ENCODE measurements at places on chromosomes 1 and 21.

- DNase-seq = no peak
Measured at GRCh38 chr1:105373681-105374080, 1624.0 kb downstream of the AMY1C start.

GRCh38 chr1:162680419-162681121 lies 48.3 kb downstream of the DDR2 start:
- no peak for DNase-seq

- no peak for DNase-seq
Measured at GRCh38 chr21:28636752-28637691, 355.7 kb downstream of the LTN1 start.

DNA sequence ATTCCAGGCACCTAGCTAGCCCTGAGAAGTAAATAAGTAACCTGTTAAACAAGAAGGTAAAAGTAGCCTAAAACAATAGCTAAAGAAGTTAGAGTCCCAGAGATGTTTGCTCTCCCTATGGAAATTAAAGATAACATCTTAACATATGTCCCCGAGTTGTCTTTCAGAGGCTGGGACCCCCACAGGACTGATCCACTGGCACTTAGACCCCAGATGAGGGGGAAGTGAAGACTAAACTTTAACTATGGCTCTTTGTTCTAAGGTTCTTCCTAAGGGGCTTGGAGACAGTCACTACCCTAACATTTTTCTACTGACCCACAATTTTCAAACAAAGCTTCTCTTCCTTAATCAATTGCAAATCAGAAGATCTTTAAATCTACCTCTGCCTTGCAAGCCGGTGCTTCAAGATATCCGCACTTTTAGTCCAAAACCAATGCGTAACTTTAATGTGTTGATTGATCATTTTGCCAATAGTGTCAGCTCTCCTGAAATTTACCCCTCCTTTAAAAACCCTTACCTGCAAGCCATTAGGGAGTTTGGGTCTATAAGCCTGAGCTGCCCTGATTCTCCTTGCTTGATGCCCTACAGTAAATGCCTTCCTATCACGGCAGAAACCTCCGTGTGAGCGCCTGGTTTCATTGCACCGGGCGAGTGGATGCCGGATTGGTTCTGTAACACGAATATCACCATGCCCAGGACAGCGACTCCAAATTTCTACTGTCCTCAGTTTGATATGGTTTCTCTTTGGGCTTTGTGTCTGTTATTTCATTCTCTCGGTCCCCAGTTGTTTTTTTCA lies 404.4 kb downstream of the SIPA1L2 start:
- no peak for DNase-seq

DNA sequence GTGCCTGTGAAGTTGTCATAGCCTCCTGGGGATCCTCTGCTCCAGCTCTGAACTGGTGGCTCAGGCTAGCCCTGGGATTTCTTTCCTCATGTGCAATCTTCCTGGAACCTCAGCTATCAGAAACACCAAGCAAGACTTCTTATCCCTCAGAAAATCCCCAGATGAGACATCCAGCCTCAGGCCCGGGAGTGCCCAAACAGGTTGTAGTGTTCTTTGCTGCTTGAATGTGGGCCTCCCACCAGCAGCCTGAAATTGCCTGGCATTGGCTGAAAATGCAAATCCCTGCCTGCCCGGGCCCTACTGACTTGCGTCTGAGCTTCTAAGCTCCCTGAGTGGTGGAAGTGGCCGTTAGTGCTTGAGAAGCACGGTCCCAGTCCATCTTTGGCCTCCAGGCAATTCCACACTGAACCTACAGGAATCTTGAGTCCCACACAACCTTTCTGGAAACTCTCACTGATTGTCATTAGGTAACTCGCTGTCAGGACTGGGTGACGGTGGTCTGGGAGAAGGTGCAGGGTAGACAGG lies 146.8 kb downstream of the ZBTB18 start:
- no peak for DNase-seq

- DNase-seq = no peak
Measured at GRCh38 chr1:68767941-68768340, 271.1 kb upstream of the DEPDC1 start.

DNA sequence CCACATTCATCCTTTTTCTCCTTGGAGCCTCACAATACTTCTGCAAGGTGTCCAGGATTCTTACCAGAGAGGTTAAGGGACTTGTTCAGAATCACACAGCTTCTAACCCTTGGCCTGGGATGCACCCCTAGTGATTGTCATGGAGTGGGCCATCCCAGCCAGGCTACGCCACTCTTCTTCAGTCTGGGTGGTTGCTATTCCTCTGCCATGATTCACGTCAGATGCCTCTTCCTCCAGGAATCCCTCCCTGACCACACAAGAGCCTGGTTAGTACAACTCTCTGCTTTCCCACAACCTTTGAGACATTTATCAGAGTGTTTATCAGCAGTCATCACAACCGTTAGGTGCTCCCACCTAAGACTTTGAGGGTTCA lies 121.8 kb downstream of the EPHB2 start:
- DNase-seq = no peak

GRCh38 chr1:23825762-23826522 lies 713 bp upstream of the HMGCL start:
- no peak for DNase-seq

GRCh38 chr1:25991937-25992688 lies 5.8 kb downstream of the PAFAH2 start:
- no peak for DNase-seq

DNA sequence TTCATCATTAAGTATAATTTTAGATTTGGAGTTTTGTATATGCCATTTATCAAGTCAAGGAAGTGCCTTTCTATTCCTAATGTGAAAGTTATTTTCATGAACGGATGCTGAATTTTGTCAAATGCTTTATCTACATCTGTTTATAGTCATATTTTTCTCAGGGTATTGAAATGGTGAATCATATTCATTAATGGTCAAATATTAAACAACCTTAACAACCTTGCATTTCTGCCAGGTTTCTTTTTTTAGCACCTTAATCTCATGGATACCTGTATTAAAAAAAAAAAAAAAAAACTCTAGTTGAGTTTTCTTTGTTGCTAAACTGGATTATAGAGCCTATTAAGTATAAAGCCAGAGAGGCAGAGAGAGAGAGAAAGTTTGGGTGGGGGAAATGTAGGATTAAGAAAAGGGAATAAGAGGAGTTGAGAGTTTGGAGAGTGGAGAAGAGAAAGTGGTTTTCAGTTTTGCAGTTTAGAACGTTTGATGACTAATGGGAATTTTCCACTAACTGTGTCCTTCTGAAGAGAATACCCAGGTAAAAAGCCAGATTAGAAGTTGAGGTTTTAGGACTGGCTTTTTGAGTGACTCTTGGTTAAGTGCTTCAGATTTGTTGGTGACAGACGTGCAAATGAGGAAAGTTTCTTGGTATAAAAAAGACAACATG lies 305.0 kb downstream of the HLX start:
- no peak for DNase-seq

DNA sequence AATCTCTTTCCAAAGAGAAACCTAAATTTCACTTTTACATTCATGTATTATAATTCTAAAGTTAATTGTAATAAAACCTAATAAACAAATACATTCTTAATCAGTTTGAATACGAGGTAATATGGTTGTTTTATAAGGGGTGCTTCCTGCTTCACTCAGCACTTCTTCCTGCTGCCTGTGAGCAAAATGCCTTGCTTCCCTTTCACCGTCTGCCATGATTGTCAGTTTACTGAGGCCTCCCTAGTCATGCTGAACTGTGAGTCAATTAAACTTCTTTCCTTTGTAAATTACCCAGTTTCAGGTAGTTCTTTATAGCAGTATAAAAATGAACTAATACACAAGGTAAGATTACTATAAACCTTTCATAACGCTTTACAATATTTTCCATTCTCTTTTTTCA lies 491.1 kb upstream of the LRRC7 start:
- DNase-seq = no peak

DNA sequence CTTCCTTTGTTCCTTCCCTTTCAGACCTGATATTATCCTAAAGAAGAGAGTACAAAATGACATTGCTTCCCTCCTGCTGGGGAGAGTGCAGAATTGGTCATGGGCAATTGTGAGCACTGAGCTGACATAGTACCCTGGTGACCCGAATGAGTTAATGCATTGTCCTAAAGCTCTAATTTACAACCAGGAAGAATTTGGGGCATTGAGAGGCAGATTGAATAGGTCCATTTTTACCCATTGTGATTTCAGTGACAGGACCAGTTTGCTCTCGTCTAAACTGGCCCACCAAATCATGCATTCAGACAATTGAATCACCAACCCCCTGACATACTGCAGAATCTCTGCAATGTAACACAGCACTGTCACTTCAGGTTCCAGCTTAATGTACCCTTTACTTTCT lies 497.4 kb downstream of the DPYD start:
- no peak for DNase-seq

GRCh38 chr1:218402786-218403120 lies 57.6 kb downstream of the TGFB2 start:
- DNase-seq = no peak

- no peak for DNase-seq
Measured at GRCh38 chr1:45913183-45913683, 109.8 kb downstream of the MAST2 start.

- DNase-seq = no peak
Measured at GRCh38 chr1:203691447-203691846, 64.8 kb downstream of the ATP2B4 start.

- DNase-seq = no peak
Measured at GRCh38 chr1:153805042-153805745, 30.0 kb downstream of the SLC27A3 start.

- no peak for DNase-seq
Measured at GRCh38 chr21:43994085-43994484, 18.0 kb upstream of the TRAPPC10 start.

DNA sequence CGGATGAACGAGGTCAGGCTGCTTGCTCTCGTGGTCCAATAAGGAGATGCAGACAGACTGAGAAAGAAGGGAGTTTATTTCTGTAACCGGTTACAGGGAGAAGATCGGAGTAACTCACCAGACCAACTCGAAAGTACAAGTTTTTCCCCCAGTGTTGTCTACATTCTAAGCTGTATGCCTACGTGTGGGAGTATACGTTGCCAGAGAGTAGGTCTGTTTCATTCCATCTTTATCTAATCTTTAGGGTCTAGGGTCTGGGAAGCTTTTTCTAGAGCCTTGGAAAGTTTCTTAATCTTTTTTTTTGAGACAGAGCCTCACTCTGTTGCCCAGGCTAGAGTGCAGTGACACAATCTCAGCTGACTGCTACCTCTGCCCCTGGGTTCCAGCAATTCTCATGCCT lies 4.7 kb upstream of the PADI1 start:
- DNase-seq = no peak

DNA sequence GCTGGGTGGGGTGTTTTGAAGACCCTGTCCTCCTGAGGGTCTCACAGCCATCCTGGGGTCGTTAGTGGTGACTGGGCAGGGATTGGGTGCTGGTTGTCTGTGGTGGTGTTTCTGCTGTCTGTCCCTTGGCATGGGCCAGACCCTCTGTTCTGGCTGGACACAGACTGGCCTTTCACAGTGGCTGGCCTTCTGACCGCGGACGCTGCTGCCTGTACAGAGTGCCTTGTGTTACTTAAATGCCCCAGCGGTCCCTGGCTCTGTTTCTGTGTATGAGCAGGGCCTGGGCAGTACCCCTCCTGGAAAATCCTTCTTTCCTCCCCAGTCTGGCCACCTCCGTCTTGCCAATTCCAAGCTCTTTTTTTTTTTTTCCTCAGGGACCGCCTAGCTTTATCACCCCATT lies 50.9 kb downstream of the SH3BGR start:
- DNase-seq = no peak

DNA sequence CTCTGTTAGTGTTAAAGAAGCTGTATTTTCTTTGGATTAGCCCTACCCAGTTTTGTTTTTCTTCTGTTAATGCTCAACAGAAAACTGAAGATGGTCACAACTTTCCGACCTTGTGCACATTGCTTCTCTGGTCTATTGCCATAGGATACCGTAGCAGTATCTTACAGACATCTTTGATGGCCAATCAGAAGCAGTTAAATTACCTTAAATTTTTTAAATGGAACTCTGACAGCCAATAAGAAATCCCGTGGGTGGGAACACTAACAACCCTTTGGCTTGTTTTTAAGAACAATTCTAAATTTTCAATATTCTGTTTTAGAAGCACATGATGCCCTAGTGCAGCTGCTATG lies 17.2 kb downstream of the NFYC start:
- DNase-seq = no peak

DNA sequence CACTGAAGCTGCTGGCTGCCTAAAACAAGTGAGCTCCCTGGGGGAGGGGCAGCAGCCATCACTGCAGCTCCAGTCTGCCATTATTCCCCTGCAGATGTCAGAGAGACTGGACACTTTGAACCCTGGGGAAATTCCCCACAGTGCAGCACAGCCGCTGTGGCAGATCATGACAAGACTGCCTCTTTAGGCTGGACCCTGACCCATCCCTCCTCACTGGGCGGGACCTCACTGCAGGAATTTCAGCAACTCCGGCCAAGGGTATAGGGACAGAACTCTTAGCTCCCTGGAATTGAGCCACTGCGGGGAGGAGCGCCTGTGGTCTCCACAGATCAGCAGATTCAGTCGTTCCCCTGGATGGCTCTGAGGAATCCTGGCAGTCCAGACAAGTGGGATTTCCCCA lies 964.6 kb downstream of the BRINP3 start:
- DNase-seq = no peak

- DNase-seq = peak; percentile 48
Measured at GRCh38 chr1:43979528-43980254, 681 bp downstream of the B4GALT2 start.

DNA sequence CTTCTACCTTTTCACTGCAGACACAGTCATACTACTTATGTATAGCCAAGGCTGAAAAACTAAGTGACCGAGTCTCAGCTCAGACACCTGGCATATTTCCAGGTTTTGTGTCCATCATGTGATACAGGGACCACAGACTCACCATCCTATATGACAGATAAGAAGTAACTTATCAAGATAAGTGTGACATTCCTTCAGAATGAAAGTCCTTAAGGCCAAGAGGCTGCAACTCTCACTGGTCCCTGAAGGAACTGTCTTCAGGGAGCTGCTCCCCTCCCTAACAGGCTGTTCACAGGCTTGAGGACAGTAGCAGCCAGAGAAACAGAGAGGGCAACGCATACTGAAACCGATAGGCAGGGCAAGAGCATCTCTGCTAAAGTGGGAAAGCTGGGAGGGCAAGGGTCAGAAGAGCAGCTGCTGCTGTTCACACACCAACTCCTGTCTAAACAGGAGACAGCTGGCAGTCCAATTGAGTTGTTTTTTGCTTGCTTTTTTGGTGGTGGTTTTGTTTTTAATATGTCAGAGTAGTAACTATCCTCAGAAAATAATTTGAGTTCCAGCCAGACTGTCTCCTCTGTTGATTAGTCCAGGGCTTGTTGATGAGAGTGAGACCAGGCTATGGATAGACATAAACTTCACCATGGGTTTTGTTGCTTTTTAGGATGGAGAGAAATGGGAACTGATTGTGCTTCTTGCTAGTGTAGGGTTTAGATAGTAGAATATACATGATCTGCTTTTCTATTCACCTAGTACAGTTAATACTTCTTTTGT lies 67.7 kb downstream of the MACF1 start:
- DNase-seq = no peak

- DNase-seq = no peak
Measured at GRCh38 chr1:119209596-119210295, 69.3 kb upstream of the WARS2 start.

GRCh38 chr1:214880956-214881355 lies 201.6 kb upstream of the KCNK2 start:
- DNase-seq = no peak

- DNase-seq = no peak
Measured at GRCh38 chr1:10173582-10173981, 36.8 kb upstream of the KIF1B start.

All from D721Med (cell line).